HCT116 (cell line): ENCODE measurements at places on chromosomes 5 and 9. TPM values are rescaled to one million over a fixed set of nuclear protein-coding genes. Genes with fewer than 3 reads are reported as not detected.

- no peak for DNase-seq
These were observed 67.6 kb downstream of the HMCN2 start for GRCh38 chr9:130333041-130333711.

- DNase-seq: no peak
These were observed 36.7 kb downstream of the CDK7 start for GRCh38 chr5:69271376-69271775.

- DNase-seq: no peak
These were observed 396.1 kb upstream of the MPDZ start for GRCh38 chr9:13675638-13676000.

CTXN3 gene
- total RNA-seq: not detected

RAB3C gene
- total RNA-seq: not detected

ADAMTSL2 gene
- not detected for total RNA-seq

SLC6A18 gene
- total RNA-seq: not detected
